ENCODE measurements at places on chromosomes 4 and X.

DNA sequence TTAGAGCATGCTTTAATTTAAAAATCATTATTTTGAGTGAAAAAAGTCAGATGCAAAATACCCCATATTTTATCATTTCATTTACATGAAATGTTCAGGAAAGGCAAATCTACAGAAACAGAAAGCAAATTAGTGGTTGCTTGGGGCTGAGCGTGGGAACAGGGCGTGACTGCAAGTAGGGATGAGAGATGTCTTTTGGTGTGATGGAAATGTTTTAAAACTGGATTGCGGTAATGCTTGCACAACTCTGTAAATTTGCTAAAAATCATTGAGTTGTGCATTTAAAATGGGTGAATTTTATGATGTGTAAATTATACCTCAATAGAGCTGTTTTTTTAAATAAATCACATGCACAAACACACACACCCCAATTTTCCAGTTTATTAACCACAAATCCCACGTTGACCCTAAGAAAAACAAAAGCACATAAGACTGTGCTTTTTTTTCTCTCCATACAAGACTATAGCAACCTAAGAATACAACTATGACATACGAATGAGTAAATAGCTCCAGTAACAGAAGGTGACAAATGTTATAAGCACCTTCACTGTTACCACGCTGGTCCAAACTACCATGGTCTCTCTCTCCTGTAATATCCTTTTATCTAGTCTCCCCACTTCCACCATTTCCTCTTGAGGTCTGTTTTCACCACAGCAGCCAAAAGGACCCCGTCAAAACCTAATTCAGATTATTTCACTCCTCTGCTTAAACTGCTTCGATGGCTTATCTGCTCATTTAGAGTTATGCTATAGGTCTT lies 37.2 kb downstream of the FRMD7 start:
- DNase-seq, result no peak

DNA sequence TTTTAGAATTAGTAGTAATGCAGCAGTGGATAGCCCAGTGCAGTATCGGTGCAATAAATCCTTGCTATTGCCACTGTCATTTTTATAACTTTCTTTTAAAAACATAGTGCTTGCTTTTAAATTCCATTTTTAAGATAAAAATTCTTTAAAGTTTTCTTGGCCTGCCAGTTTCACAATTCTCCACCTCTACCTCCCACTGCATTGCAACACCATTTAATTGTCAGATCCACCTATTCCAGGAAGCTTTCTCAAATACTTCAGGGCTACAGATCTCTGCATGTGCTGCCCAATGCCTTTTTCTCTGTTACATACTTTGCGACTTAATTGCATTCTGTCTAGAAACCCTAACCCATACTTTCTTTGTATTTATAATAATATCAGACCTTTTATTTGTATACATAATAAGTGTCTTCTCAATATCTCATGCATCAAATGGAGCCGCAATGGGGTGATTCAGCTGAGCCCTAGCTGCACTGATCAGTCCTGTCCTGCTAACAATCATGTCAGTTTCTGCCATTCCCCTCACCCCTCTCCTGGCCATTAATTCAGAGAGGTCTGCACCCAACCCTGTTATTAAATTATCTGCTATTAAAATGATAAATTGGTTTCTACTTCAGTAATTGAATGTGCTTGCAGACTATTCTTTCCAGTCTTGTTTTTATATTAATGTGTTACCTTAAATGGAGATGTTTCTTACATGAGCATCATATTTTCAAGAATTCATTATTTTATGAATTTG lies 193.1 kb downstream of the SLIT2 start:
- no peak for DNase-seq

GRCh38 chrX:134537179-134537955 lies 77.4 kb downstream of the HPRT1 start:
- DNase-seq, result no peak

DNA sequence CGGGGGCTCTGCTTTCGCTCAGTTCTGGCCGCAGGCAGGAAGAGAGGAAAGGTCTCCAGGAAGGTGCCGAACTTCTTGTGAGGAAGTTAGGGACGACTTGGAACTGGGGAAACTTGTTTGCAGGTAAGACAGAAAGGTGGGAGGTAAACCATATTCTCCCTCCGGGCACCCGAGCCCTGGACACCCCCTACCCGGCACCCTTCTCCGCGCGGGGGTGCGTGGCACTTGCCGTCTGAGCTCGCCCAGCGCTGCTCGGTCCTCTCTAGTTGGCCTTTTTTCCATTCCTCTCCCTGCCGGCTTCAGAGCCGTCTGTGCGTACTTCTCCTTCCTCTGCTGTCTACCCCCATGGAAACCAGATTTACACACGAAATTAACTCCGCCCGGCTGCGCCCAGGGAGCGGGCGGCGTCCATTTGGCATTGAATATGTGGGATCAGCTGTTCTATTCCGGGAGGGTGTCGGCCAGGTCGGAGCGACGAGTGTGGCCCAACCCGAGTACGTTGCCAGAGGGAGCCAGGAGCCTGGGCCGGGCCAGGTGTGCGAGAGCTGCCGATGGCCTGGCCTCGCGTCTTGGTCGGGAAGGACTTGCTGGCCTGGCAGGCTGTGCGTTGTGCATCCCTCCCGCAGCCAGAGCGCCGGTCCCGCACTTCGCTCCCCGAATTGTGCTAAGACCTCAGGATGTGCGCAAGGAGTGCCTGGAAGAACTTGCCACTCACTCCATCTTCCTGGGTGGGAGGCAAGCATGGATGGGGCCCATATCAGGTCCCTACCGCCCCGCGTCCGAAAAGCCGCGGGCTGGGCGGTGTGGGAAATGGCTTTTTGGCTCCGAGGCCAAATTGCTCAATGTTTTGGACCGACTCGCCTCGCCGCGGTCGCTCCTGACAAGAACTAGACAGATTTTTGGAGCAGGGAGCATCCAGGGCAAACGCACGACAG lies 1.7 kb downstream of the PDGFRA start:
- DNase-seq, result no peak

- no peak for DNase-seq
Measured at GRCh38 chr4:40388239-40388638, 53.1 kb downstream of the CHRNA9 start.

DNA sequence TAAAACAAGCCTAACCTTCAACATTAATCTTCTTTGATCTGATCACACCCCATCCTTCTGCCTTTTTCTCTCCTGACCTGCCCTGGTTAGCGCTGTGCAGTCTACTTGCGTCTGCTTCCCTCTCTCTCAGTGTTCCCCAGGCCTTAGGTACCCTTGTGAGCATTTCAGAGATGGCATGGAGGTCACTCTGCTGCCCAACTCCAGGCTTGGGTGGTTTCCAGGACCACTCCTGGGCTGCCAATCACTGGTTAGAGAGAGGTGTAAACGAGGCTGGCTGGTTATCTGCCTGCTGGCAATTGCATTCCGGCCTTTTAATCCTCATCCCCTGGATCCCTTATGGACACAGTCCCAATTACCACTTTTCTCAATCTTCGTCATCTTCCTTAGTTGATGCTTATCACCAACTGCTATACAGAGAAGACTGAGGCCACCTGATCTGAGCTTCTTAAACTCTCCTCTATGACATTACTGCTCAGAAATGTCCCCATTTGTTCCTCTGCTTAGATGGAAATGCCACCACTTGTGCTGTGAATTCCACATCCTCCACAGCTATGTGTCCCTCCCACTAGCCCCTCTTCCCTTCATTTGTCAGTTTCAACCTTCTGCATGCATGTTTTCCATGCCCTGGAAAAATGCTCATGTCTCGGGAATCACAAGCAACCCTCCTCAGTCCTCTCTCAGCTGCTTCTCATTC lies 29.0 kb upstream of the BCLAF3 start:
- no peak for DNase-seq

DNA sequence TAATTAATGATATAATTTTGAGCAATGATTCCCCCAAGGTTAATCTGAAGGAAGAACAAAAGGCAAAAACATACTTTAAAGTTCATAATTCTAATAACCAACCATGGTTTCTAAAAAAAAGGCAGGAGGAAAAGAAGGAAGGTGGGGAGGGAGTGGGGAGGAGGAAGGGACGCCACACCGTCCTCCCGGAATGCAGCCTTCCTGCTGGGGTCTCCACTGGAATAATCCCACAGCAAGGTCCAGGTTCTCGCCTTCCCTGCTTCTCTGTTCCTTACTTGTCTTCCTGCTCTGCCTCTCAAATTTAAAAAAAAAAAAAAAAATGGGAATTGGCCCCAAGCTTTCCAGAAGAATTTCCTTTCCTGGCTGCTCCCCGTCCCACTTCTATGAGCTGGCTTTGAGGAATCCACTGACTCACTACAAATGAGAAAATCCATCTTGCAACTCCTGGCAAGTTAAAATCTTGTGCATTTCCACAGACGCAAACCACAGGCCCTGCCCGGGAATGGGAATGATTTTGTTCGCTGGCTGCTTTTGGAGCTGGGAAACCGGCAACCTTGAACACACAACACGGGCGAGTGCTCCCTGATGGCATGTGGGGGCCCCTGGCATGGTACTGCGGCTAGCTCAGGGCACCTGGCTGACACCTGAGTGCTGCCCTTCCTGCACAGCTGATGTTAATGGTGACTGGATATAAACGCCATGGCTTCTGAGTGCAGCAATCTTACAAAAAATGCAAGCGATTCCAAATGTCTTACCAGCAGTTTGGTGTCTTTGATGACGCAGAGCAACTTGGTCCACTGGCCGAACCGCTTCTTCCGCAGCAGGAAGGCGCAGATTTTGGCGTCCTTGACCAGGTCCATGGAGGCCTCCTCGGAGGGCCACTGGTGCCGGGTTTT lies 97.0 kb downstream of the AFAP1 start:
- DNase-seq, result no peak

GRCh38 chr4:123701131-123701575 lies 304.6 kb downstream of the SPRY1 start:
- DNase-seq, result no peak

DNA sequence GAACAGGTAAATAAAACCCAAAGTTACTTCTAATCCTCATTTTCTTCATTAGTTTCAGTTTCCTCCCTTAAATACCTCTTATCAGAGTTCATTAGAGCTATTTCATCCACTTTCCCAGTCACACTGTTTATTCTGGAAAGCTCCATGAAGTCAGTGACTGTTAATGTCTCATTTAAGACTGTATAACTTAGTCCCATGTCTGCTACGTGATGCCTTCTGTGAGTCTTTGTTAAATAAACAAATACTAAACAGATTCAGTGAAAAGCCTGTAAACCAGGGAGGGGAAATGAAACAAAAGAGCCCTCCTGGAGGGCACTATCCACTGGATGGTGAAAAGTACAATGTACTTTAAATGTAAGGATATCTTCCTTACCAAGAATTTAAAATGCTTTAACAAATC lies 24.7 kb downstream of the ACE2 start:
- DNase-seq, result no peak

DNA sequence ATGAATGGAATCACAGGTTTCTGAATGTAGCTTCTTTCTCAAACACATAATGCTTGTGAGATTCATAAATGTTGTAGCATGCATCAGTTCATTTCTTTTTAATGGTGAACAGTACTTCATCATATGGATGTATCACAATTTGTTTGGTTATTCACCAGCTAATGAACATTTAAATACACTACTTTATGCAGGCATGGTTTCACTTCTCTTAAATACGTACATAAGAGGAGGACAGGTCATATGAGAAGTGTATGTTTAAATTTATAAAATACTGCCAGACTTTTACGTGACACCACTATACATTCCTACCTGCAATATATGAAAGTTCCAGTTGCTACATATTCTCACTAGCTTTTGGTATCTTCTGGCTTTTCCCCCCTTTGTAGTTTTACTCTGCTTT lies 65.4 kb downstream of the ANKRD17 start:
- no peak for DNase-seq

DNA sequence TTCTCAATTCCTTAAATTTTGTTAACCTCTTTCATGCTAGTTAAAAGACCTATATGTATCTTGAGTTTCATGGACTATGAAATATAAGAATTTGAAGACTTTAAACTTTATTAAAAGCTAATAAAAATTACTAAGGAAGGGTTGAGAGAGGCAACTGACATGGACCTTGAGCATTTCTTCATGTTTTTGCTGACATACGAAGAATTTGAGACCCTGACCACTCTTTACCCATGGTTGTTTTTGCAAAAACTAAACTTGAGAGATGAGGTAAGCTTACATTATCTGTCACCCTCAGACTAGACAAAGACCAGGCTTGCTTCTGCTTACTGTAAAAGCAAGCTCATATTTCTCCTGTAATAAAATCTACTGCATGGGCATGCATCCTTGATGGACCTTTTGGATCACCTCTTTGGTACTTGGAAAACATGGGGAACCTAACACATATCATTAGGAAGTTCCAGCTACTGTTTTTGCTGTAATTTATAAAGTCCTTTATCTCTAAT lies 338.2 kb upstream of the PABPC4L start:
- DNase-seq, result no peak

DNA sequence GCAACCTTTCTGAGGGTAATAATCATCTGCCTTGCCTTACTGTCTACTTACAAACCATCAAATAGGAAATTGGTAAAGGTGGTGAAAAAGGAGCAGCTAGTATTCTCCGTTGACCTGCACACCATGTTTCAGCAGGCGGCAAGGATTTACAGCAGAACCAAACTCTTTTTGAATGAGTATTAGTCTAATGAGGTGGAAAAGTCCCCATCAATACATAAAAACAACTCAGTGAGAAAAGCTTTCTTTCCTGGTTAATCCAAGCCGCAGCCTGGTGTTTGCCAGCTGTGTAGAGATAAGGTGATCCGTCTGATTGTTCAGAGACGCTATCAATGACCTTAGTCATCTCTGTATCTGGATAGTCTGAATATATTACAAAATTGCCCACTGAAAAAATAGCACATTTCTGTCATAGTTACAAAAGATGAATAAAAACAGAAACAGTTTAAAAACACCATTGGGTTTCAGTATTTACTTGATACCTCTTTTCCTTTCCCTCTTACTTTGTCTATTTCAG lies 110.4 kb upstream of the TBC1D9 start:
- DNase-seq, result no peak

DNA sequence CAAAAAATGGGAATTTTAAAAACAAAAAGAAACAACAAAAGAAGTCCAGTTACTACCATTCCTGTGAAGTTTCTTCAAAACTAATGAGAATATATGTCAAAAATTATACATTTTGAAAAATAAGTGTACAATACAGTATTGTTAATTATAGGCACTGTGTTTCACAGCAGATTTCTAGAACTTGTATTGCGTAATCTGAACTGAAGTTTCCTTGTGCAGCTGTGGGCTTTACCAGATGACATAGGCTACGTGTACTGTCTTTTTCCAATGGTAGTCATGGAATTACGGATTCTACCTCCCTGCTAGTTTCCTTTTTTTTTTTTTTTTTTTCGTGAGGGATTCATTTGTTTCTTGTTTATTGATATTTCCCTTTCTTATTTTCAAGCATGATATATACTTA lies 113.8 kb upstream of the GABRA2 start:
- no peak for DNase-seq

DNA sequence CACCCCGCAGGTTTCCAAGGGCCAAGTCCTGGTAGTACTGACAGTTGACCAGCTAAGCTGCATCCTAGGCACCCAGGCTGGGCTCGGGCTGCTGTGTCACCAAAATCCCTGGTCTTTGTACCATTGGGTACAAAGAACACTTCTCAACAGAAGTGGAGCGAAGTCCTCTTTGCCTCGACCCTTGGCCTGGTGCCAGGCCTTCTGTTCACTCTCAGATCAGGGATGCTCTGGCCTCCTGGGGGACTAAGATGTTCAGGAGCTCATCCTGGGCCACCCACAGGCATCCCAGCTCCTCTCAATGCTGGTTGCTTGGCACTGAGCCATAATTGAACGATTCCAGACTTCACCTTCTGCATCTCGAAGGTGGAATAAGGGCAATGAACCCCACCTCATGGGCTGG lies 13.8 kb upstream of the SLC2A9 start:
- DNase-seq, result no peak
